ENCODE measurements at places on chromosomes 1 and 21.

- DNase-seq, result no peak
Observed at GRCh38 chr1:214066190-214066589, 78.4 kb downstream of the PROX1 start.

GRCh38 chr1:233242827-233243483 is 52.6 kb downstream of the PCNX2 start:
- DNase-seq, result peak; percentile 76

DNA sequence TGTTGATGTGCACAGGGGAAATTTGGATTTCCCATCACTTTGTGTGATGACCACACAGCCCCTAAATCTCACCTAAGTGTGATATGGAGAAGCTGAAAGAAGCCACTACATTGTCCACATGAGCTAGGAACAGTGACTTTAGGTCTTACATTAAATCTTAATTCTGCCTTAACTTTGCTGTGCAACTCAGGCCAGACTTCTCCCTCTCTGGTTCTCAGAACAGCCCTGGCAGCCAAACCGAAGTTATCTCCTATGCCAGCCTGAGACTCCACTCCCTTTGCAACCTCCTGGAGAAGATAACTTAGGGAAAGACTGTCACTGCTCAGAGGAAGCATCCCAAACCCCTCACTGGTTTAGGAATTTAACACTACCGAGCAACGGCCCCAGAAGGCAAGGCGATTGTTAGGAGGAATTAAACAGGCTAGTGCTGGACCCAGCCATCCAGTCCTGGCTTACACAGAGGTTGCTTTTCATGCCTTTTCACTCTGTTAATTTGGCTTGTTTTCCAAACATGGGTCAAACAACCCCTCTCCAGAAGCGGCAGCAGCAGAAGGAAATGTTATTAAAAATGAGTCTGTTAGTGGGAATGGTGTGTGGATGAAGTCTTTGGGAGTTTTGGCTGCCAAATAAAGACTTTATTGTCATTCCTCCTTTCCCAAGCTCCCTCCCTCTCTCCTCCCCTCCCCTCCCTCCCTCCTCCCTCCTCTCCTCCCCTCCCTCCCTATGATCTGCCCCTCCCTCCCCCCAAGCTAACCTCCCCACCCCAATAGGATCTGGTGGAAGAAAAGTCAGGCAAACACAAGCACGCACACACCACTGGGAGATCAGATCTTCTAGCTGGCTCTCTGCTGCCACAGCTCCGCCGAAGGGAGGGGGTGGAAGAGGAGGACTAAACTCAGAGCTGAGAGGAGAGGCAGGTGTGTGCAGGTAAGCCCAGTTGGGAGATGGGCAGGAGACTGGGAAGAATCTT is at the start of gene PRELP:
Gene PRELP (plus strand): TSS at position 795 of the 970 bp plus-strand sequence. CDS start 7,379 bp downstream, outside the sequence.
- peak; percentile 47 for DNase-seq

GRCh38 chr21:27397578-27397977 is 430.7 kb upstream of the ADAMTS5 start:
- DNase-seq, result no peak

DNA sequence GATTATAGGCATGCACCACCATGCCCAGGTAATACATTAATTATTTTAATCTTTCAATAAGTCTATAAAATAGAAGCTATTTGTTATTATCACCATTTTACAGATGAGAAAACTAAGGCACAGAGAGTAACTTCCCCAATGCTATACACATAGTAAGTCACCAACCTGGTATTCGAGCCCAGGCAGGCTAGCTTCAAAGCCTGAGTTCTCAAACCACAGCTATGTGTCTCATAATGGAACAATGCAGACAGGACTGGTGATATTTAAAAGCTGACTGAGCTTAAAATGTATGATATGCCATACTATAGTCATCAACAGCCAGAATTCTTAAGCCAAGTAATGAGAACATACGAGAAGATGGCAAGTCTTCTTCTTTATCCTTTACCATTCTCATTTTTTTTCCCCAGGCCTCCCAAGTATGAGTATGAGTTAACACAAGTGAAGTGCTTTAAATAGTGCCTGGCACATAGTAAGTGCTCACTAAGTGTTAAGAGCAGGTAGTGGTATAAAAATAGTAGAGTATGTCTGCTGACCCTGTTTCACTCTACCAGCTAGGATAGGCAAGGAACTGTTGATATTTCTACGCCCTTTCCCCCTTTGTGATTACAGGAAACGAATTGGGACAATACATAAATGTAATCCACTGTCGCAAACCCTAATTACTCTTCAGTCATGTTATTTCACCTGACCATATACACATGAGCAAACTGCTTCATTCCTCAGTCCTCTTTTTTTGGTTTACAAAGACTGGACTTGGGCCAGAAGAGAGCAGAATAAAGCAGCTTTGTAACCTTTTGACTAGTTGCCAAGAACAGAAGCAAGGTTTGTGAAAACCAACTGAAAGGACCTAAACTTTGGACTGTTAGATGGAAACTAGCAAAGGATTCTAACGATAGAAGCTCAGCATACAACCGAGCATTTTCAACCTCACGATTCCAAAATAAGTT is 9.5 kb downstream of the EYA3 start:
- no peak for DNase-seq

DNA sequence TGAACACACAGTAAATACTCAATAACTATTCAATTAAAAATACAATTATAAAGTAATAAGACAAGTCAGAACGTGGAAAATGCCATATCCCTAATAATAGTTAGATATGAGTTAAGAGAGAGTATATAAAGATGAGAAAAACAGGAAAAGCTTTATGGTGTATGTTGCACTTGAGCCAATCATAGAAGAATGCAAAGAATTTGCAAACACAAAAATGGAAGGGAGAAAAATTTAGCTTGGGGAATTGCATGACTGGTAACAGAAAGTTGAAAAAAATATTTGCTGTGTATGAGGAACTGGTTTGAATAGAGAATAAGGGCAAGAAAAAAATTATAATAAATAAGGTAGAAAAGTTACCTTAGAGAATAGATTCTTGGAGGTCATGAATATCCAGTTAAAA is 739.6 kb upstream of the CXADR start:
- DNase-seq, result no peak

DNA sequence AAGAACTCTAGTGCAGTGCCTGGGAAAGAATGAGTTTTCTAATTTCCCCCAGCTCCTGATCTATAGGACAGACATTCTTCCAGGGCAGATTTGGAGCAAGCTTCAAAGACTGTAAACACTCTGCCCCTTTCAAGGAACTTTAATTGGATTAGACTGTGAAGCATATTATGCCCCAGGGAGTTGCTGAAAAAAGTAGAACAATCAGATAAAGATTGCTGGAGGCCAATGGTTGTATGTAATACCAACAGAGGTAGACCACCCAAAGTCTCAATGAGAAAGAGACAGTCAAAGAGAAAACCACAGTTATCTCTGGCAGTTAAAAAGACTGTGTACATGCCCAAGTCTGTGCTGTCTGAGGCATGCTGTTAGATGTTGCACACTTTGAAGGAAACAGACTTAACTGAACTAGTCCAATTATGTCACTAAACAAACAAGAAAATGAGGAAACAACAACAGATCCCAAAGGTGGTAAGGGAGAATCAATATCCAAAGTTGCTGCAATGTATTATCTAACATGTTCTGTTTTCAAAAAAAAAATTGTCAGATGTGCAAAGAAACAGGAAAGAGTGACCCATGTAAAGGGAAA is 24.4 kb downstream of the C4BPA start:
- no peak for DNase-seq

DNA sequence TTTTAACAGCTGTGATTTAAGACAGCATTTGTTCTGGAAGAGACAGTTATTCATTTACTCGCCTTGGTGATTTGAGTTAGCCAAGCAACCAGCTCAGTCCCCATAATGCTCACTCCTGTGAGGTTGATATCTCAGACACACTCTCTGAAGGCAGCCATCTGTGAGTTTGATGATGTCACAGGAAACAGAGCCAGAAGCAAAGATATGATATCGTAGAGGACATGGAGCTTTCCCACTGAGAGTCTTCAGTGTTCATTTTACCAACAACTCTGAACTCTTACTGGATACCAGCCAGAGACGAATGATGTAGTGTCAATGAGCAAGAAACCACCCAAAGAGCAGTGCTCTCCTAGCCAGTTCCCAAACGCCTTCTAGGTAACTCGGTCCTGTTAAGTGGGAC is 219.4 kb downstream of the SLC35F3 start:
- DNase-seq, result no peak

GRCh38 chr1:202266061-202266765 is 72.6 kb downstream of the LGR6 start:
- DNase-seq, result no peak

- no peak for DNase-seq
Observed at GRCh38 chr1:17307946-17308345, at the start of gene PADI4. TSS of gene PADI4 (plus strand) at chr1:17308197. CDS start at chr1:17308223, 26 bp downstream.

DNA sequence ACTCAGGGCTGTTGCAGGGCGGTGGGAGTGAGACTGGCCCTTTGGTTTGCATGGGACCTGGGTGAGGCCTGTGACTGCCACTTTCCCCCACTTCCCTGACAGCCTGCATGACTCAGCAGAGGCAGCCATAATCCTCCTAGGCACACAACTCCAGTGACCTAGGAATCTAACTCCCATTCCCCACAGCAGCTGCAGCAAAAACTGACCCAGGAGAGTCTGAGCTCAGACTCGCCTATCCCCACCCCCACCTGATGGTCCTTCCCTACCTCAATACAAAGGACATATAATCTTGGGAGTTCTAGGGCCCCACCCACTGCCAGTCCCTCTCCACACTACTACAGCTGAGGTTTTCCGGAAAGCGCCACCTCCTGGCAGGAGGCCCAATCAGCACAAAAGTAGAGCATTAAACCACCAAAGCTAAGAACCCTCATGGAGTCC is 26.7 kb downstream of the NDC1 start:
- DNase-seq, result no peak

DNA sequence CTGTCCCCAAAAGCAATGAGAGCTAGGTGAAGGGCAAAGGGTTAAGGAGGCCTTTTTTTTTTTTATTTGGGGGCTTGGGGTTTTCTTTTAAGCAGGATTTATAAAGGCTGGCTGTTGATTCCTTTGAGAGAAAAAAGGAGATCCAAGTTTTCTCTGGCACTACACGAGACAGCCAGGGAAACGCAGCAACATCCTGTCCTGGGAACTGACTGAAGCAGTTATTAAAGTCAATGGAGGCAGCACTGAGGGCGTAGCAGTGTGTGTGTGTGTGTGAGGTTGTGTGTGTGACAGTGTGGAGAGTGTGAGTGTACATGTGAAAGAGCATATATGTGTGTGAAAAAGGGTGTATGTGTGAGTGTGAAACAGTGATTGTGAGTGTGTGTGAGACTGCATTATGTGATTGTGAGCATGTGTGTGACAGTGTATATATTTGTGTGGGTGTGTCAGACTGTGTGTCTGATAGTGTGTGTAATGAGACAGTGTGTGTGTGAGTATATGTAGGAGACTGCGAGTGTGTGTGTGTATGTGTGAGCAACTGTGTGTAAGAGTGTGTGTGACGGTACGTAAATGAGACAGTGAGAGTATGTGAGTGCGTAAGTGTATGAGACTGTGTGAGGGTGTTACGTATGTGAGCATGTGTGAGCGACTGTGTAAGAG is 65.9 kb upstream of the TIAM1 start:
- DNase-seq, result no peak

GRCh38 chr1:34267326-34267725 is 90.6 kb downstream of the C1orf94 start:
- no peak for DNase-seq

DNA sequence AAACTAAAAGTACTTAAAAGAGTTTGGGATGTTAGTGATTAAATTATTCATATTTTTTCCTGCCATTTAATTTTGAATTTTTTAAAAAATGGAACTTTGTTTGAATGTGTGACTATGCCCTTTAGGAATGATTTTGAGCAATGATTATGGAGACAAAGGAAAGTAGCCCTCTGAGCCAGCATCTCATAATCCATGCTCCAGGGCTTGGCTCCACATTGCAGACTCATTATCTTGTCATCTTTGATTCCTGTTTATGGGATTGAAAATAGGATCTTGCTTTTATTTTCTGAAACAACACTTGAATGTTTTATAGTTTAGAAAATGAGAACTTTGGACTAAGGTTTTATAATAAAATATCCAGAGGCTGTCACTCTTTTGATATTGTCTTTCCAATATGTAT is 14.5 kb downstream of the AXDND1 start:
- no peak for DNase-seq

DNA sequence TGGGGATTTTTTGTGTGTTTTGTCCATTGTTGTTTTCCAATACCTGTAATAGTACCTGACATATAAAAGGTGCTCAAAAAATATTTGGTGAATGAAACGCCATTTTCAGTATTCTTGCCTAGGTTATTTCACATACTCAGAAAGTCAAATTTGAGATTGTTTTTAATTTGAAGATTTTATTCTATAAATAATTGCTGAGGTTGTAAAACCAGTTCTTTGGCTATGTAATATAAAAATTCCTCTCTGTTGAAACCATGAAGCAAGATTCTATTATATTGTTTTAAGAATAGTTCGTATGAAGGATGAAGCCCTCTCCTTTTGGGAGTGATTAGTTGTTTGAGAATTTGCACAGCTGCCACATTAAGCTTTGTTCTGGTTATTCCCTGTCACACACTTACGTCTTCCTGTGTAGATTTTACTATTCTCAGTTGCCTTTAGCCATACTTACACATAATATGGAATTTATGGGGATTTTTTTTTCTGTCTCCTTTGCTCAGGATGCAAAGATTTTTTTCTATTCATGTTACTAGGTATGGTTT is 60.2 kb upstream of the MPC2 start:
- DNase-seq, result no peak

- DNase-seq, result no peak
Observed at GRCh38 chr21:37568916-37569315, 202.3 kb downstream of the DYRK1A start.

DNA sequence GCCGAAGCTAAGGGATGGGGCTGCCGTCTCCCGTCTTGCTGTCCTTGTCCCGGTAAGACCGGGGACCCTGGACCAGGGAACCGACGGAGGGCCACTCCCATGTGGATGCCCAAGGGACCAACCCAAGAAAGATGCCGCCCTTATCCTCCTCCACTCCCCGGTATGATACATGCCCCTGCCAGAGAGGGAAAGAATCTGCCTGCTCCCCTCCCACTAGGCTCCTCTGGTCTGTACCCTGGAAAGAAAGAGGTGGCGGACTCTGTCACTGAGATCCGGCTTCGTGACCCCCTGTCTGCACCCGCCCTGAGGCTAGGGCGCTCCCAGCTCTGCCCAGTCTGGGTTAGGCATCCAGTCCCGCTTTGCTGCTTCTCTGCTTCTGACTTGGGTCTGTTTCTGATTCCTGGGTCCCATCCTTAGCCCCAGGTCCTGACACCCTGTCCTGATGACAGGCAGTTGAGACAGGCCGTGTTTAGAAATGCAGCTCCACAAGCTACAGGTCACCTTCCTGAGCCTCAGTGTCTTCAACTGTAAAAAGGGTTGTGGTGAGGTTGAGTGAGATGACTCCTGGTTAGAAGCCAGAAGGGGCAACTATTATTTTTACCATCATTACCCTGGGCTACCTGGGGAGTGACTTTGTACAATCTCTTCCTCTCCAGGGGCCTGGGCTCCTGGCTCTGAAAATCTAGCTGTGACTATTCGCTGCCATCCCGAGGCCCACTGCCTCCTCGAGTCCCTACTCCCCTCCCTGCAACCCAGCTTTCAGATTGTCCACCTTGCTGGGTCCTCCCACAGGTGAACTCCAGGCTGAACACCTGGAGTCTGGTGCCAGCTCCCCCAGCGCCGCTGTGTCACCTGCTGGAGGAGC is 3.7 kb downstream of the MATN1 start:
- DNase-seq, result no peak
